Substantia nigra (tissue), 51 donors: ENCODE measurements at places on chromosomes 12 and 14.

GRCh38 chr12:67362526-67362925 lies 93.4 kb downstream of the CAND1 start:
- DNase-seq, result no peak

DNA sequence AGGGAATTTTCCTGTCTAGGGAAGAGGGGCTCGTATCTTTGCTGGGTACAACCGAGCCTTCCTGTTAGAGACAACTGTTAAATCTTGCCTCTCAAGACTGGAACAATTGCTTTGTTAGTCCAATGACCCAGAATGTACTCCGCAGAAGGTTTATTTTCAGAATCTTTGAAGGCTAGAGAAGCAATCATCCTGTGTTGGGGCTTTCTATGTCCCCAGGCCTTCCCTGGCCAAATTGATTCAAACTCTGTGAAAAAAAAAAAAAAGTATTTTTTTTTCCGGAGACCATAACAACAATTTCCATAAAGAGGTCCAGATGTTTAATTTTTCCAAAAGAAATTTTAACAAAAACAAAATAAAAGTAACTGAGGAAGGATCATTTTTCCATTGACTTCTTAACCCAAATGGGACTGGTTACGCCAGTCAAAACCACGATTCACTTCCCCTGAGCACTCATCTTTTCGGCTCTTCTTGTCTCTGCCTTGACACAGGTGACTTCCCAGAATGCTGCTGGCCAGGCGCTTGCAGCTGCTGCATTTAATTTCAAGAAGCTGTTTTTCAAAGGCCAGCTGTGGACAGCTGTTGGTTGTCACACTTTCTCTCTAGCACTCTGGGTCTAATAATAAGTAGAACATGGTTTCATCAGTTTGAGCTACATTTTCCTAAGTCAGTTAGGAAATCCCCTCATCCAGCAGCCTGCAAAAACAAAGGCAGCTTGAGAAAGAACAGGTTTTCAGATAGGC lies 81.6 kb upstream of the MANSC4 start:
- DNase-seq, result no peak

- DNase-seq, result no peak
Measured at GRCh38 chr12:2687058-2687457, 107.7 kb upstream of the FKBP4 start.

- no peak for DNase-seq
Measured at GRCh38 chr14:71070169-71070568, 162.9 kb downstream of the PCNX1 start.

GRCh38 chr14:71163842-71164629 lies 256.8 kb downstream of the PCNX1 start:
- DNase-seq, result no peak

- no peak for DNase-seq
Measured at GRCh38 chr12:55718624-55719275, 1.4 kb upstream of the RDH5 start.

DNA sequence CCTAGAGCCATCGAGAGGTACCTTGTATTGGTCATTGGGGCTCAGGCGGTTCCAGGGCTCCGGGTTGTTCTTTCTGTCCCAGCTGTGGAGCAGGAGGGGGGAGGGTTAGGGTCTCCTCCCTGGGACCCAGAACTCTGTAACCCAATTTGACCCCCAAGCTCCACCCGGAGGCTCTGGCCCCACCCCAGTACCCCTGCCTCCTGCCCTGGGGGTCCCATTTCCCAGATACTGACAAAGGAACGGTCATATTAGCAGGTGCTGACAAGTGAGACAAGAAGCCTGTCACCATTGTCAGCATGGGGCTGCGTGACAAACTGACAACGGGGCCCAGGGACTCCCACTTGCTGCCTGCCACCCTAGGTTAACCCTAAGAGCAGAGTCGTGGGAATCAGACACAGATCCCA lies 6.2 kb downstream of the SHMT2 start:
- DNase-seq, result no peak
